ENCODE measurements at places on chromosomes 2 and 18.

GRCh38 chr18:32469190-32469651 is 1.5 kb downstream of the GAREM1 start:
- no peak for DNase-seq

DNA sequence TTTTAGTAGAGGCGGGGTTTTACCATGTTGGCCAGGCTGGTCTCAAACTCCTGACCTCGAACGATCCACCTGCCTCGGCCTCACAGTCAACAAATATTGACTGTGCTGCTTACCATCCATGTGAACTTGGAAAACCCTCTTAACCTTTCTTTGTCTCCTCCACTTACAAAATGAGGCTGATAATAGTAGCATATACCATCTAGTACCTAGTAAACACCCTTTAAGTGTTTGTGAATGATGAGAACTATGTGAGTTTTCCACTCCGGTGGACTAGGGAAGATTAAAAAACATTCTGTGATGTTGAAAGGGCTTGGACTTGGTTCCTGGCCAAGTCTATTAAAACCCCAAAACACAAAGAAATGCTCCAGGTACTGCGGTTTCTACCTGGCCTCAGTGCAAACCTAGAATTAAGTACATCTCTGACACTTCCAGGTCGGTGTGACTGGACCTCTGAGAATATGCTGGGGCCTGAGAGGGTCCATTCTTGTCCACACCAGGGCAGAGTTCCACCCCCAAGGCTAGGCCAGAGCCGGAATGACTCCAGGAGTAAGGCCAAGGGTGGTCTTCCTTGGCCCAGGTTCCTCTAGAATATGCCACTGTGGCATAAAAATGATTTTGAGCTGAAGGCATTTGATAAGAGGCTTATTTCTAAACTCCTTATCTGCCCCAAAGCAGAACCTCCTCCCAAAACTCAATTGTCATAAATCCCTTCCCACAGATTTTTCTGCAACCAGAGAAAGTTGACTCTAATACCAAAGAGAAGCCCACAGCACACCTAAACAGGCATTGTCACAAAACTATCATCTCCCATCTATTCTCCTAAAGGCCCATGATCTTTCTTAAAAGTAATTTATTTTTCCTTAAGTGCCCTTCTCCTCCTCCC is 217.5 kb downstream of the TGIF1 start:
- no peak for DNase-seq

DNA sequence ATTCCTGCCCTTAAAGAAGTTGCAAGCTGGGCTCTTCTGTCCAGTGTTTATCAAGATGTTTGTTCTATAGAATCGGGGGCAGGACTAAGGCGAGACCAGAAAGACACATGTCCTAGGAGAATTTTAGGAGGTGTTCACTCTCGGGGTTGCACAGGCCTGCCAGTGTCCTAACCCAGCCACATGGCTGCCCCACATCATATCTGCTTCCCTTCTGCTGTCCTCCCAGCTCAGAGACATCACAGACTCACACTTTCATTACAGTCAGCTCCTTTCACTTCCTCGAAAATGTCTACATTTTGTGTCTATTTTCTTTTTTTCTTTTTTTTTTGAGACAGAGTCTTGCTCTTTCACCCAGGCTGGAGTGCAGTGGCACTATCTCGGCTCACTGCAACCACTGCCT is 10.7 kb upstream of the MRO start:
- DNase-seq = no peak

DNA sequence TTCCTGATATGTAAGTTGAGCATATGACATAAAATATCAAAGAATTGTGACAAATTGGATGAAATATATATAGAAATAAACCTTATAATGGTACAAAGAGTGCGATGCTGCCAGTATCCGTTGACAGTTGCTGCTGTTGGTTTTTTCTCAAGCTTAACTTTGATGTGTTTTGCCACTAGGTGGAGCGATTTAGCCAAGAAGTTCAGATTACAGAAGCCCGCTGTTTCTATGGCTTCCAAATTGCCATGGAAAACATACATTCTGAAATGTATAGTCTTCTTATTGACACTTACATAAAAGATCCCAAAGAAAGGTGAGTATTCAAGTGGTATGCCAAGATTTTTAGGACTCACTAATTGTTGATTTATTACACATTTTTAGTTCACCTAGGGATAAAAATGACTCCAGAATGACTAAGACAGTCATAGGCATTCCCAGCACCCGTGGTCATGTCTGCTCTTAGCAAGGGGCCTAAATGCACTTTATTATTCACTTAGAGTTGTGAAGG is 2.1 kb downstream of the RRM2 start:
- DNase-seq = no peak

- no peak for DNase-seq
Measured at GRCh38 chr18:48197819-48198218, 211.4 kb downstream of the ZBTB7C start.

- DNase-seq = no peak
Measured at GRCh38 chr2:122307763-122308162, 552.3 kb downstream of the TSN start.

GRCh38 chr18:58635891-58636290 is 7.0 kb upstream of the ALPK2 start:
- no peak for DNase-seq

DNA sequence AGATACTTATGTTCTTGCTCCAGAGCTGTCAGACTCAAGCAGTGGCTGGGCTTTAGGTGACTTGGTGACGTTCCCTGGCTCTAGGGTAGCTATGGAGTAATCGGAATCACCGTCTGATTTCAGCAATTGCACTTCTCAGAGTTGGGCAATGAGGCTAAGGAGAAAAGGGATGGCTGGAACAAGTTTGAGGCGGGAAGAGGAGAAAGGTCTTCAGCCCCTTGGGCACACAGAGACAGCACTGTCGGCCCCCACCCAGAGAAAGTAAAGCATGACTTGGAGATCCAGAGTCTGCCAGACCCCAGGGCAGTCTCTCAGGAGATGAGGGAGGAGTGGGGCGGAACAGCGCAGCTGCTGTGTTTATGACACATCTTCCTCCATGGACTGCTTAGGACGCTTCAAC is 114.5 kb downstream of the KLHL29 start:
- DNase-seq = no peak

DNA sequence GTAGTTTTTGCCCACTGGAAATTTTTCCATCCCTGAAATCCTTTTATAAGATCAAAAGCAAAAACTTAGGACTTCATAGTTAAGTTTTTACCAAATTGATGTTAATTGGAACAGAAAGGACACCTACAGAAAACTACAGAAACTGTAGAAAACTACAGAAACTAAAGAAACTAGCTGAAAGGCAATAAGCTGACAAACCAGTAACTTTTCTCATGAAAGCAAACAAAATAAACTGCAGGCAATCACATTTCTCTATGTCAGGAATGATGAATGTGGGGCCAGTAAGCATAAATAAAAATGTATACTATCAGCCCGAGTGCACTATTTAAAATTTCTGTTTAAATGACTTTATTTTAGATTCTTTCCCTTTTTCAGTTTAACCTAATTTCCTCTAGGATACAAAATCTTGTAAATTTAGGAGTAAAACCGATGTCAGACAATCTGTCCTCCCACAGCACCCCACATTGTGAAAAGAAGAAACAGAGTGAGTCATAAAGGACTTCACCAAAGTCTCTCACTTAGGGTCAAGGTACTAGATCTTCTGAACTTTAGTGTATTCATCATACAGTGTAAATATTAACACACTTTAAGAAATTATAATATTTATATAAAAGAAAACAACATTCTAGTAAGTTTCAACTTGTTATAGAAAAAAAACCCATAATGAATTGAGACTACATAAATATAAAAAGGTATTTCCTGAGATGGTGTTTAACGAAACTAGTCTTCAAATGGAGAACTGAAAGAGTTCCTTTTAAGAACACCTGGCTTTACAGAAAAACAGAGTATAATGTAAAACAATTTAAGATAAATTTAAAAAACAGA is 46.6 kb downstream of the USP40 start:
- no peak for DNase-seq

DNA sequence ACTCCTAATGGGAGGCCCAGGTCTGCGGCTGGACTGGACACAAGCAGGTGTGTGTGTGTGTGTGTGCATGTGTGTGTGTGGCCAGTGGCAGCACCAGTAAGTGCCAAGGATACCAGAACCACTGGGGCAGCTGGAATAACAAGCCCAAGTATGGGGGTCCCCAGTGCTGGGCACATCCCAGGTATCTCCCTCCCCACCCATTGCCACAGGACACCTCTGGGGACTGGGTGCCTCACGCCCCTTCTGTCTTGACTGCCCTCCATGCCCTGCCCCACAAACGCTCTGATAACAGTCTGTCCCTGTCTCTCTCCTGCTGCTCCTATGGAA is 9.0 kb downstream of the SPEG start:
- no peak for DNase-seq

DNA sequence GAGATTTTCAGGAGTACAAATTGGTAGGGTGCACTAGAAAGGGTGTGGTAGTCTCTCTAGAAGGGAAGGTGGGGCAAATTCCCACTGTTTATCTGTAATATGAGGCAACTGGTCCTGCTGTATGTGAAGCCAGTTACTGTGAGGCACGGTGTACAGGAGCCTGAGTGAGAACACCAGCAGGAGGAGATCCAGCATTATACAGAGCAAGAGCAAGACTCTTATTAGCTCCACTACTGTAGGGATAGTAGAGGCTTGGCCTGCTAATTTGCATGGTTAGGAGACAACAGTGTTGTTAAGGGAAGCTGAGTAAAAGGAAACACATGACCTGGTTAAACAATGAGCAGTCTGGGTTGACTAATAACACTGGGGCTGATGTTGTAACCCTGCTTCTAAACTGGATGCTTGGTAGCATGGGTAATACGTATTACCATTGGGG is 76.3 kb upstream of the WDSUB1 start:
- DNase-seq = no peak

- DNase-seq = no peak
Measured at GRCh38 chr2:208542465-208543041, 136.0 kb downstream of the PTH2R start.

DNA sequence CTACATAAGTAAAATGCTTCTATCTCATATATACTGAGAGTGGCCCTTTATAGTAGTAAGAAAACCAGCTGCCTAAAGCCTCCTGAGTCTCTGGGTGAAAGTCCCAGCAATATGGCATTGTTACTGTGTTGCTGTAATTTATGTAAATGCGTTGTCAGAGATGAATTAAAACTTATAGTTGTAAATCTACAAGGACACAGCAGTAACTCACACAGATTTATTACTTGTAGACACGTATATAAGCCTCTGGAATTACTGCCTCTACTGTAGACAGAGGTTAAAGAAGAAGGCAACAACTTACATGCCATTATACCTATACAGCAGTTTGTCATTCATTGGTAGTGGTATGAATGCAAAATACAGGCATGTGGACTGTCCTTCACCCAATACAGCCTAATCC is 169.1 kb upstream of the BOD1L2 start:
- DNase-seq = no peak

- no peak for DNase-seq
Measured at GRCh38 chr2:135030826-135031225, 16.4 kb downstream of the MAP3K19 start.

GRCh38 chr2:144120487-144120886 is 399.4 kb downstream of the ZEB2 start:
- DNase-seq = no peak

GRCh38 chr2:226847511-226847910 is 11.7 kb downstream of the RHBDD1 start:
- no peak for DNase-seq

- DNase-seq = no peak
Measured at GRCh38 chr2:121596221-121597080, 52.8 kb downstream of the CLASP1 start.

DNA sequence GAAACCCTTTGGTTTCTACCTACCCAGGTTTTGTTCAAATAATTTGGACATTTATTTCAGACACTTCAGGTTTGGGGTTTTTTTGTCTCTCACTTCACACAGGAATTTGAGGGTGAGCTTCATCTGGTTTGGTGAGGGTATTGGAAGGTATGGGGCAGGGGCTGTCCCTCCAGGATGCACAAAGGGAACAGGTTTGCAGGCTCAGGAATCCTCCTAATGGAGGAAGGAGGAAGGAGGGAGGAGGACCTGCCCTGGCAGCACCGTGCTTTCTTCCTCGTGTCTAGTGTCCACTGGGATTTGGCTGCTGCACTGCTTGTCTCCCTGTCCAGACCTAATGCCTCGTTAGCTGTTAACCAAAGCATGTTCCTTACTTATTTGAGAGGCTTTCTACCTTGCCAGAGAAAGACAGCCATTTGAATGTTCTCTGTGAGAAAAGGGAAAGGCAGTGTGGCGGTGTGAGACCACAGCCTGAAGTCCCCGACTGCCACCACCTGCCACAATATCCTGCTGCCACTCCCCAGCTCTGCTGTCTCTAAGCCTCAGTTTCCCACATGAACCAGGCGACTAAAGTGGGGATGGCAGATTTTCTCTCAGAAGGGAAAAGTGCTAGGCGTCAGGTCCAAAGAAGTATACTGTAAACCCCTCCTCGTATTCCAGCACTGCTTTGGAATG is 2.2 kb upstream of the SLC4A5 start:
- DNase-seq = no peak

DNA sequence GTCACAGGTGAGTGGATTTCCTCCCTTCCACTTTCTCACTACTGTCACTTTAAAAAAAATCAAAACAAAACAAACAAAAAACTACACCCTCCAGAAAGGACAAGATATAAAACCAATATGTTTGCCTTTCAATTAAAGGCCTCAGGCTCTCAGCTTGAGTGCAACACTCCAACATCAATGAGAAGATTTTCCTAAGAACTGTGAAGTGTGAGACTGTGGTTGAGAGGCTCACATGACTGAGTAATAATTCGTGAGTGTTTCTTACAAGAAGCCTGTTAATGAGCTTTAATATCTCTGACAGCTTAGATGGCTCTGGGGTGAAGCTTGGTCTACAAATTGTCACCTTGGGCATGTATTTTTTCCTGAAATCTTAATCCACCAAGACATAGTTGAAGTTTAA is 216.1 kb downstream of the ETAA1 start:
- no peak for DNase-seq

- no peak for DNase-seq
Measured at GRCh38 chr18:54393648-54394294, 36.1 kb downstream of the C18orf54 start.

- no peak for DNase-seq
Measured at GRCh38 chr2:165431014-165431413, 38.5 kb upstream of the CSRNP3 start.

DNA sequence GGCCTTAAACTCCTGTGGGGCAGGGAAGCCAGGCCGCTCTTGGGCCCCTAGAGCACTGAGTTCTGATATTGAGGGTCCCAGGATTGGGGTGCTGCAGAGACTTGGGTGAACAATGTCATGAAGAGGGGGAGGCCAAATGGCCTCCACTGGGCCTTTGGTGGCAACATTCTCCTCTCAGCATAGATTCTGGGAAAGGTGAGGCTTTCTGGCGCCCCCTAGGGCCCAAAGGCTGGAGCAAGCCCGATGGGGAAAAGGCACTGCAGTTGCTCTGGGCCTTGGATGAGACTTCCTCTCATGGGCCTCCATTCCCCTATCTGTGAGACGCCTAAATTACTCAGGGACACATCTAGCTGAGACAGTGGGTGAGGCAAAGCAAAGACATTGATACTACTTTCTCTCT is 84.8 kb downstream of the ACAA2 start:
- no peak for DNase-seq

DNA sequence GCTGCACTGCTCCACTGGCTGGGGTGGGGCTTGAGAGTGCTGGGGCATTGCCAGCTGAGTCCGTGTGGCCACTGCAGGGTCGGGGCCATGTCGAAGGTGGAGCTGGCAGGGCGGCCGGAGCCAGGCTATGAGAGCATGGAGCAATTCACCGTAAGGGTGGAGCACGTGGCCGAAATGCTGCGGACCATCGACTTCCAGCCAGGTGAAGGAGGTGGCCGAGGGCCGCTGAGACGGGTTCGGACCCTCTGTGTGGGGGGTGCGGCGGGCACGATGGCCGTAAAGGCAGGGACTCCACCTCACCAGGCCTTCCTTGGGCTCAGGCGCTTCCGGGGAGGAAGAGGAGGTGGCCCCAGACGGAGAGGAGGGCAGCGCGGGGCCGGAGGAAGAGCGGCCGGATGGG is 2.1 kb downstream of the UCN start:
- DNase-seq = no peak

All from stimulated activated CD8-positive, alpha-beta memory T cell treated with anti-CD3 and anti-CD28 coated beads, Interleukin-15, amount 100 ng/mL, for 4 hours (primary cell).